ENCODE measurements at places on chromosomes 2 and 18. TPM values are rescaled to one million over a fixed set of nuclear protein-coding genes. Genes with fewer than 3 reads are reported as not detected.

GRCh38 chr2:20141056-20141762 lies 83.7 kb downstream of the SDC1 start:
- DNase-seq: peak; percentile 97

DNA sequence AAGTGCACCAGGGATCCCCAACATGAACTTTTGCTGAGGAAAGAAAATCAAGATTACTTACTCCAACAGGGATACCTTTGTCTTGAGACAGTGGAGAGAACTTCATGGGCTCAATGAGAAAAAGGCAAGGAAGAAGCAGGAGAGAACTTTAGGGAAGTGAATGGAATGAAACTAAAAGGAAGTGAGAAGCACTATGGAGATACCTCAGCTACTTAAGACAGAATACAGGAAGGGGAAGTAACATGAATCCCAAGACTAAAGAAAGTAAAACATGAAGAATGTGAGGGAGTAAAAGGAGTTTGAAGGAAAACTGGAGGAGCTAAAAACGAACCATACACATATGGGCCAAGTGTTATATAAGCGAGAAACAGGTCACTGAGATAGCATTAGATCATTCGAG lies 32.4 kb upstream of the ACTR3 start:
- no peak for DNase-seq

DNA sequence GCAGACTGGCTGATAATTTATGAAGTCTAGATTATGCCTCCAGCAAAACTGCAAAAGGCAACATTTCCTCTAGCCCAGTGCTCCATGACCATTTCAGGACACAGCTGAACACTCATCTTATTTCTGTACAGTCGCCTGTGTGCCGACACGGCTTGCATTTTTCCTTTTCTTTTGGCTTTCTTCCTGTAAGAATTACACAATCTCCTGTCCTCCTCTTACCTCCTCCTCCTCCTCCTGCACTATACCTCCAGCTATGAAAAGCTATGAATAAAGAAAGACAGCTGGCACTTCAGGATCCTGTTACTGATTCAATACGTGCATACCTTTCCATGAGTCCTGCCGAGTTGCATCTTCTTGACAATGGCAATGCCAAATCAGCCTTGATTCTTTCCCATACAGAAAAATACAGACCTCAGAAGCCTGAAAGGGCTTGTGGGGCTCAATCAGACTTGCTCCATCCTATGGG lies 32.2 kb upstream of the TRIB2 start:
- peak; percentile 68 for DNase-seq

DNA sequence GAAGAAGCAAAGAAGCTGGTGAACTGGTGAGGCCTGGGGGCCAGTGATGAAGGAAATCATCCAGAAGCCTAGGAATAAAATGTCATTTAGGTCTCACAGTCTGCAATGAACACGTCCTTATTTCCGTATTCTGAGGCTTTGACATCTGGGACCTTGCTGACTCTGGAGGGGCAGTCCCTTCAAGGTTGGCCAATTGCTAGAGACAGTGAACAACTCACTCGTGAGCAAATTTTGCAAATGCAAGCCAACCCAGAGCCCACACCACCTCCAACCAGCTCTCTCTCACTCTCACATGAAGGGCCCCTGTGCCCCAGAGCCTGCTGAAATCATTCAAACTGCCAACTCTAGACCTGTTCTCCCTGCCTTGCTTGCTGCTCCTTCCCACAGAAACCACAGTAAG lies 279.1 kb upstream of the LYPD1 start:
- DNase-seq: no peak

DNA sequence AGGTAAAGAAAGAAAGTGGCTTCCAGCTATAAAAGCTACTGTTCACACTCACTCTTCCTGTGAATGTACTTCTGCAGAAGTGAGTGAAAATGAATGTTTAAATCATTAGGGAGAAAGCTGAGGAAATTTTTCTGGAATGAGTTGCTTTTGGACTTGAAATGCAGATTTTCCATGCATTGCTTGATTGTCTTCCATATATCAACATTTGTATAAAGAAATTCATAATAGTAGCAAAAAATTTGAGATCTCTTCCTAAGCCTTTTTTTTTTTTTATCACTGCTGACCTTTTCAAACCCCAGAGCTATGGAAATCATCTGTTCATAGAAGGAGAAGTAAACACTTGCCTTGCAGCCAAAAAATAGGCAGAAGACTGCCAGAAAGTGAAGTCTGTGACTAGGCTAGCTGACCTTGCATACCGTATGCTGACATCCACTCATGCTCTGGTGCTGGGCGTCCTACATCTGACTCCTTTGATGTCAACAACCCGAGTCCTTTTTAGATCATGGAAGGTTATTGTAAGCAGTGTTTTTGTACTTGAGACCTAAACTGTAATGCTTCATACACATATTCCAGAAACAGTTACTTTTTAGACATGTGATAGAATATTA lies 154.5 kb upstream of the RASGRP3 start:
- DNase-seq: peak; percentile 82

- no peak for DNase-seq
These were observed 49.9 kb upstream of the TAF1B start for GRCh38 chr2:9793156-9793917.

DNA sequence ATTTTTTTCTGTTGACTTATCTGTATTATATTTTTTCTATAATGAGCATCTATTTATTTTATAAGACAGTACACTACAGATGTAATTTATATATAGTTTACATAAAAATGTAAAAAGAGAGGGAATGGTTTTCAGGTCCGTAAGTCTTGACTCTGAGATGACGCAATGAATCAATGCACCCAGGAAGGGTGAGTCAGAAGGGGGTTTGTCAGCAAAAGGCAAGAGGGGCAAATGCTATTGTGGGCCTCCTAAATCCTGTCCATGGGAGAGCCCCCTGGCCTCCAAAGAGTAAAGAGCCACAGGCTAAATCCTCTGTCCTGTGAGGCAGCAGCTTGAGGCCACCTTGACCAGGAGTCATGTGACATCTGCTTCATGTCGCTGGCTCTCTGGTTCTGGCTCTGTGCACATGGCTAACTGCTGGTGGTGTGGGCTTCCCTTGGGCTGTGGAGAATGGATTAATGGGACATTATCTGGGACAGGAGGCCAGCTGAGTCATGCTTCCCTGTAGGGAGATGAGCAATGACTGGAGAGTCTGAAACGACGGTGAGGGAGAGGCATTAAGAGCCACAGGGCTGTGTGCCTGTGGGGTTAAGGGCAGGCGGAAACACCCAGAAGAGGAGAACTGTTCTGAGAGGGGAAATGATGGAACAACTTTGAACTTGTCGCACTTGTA lies 22.8 kb upstream of the ASB18 start:
- peak; percentile 0 for DNase-seq

- DNase-seq: no peak
These were observed 74.1 kb upstream of the LRATD1 start for GRCh38 chr2:14558335-14558919.

- DNase-seq: no peak
These were observed 77.1 kb upstream of the RBM44 start for GRCh38 chr2:237721458-237721857.

DNA sequence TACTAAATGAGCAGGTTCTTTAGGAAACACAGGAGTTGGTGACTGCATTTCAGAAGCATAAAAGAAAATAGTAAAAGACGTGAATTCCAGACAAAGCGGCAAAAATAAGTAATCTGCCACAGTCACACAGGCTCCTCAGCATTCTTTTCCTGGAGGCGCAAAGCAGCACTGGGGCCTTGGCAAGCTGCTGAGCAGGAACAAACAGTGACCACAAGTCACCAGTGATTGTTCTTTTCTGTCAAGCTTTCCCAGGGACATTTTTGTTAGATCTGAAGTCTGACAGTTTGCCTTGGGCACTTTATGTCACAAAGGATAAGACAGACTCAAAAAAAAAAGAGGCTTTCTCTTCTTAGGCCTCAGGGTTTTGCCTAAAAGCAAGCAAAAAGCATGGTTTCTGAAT lies 216.2 kb downstream of the CDH20 start:
- DNase-seq: no peak

The MREG gene
- 1.3 TPM for total RNA-seq

The DYSF gene
- total RNA-seq: 4.2 TPM

- no peak for DNase-seq
These were observed 26.5 kb upstream of the PIK3C3 start for GRCh38 chr18:41928581-41928980.

DNA sequence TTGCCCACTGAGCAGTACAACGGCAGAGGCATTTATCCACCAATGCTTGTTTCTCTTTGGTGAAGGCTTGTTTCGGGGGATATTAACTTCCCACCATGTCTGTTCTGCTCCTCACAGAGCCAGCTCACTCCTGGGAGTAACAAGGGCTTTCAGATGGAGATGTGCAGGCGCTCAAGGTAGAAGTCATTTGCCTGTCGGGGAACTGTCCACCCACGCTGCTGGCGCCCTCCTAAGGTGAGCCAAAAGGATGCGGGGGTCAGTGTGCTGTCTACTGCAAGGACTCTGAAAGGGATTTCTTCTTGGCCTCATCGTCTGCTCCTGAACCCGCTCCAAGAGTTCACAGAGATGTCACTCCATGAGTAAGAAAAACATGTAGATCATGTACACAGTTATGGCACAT lies 57.0 kb upstream of the CYRIA start:
- no peak for DNase-seq

DNA sequence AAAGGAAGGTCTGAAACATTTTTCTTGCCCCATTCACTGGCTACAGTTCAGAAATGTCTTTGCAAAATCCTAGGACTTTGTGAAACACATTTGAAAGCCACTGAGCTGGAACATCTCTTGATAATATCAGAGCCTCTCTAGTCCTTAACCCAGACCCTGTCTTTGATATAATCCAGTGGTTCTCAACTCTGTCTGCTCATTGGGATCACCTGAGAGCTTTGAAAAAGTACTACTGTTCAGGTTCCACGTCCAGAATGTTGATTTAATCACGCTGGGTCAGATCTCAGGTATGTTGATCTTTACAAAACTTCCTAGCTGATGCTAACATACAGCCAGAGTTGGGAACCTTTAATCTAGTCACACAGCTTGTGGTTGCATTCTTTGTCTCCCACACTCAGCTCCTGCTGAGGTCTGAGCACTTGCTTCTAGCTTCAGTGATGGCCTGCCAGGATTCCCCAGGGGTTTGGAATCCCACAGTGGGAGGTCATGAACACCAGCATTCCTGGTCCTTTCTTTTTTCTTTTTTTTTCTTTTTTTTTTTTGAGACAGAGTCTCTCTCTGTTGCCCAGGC lies 262.7 kb downstream of the SETBP1 start:
- DNase-seq: peak; percentile 7

GRCh38 chr2:201909961-201910361 lies 103.6 kb downstream of the CDK15 start:
- peak; percentile 96 for DNase-seq

- peak; percentile 98 for DNase-seq
These were observed 6.3 kb upstream of the STAT1 start for GRCh38 chr2:191020221-191020741.

GRCh38 chr2:46737577-46737976 lies 178.0 kb downstream of the MCFD2 start:
- peak; percentile 49 for DNase-seq

DNA sequence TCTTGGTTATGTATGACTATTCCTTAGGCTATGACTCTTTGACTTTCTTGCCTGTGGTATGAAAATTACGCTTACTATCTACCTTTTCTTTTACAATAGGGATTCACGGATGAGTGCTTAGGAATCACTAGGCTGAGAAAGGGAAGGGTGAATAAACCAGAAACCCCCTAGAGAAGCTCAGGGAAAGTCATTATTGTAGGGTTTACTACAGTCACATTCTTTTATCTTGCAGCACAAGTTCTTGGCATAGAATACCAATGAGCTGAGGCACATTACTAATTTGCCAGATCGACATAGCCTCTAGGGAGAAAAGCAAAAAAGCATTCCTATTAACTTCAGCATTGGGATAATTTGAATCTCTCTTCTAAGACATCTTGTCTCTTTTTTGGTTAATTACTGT lies 103.3 kb downstream of the ST6GAL2 start:
- DNase-seq: no peak

The PROKR1 gene
- not detected for total RNA-seq

DNA sequence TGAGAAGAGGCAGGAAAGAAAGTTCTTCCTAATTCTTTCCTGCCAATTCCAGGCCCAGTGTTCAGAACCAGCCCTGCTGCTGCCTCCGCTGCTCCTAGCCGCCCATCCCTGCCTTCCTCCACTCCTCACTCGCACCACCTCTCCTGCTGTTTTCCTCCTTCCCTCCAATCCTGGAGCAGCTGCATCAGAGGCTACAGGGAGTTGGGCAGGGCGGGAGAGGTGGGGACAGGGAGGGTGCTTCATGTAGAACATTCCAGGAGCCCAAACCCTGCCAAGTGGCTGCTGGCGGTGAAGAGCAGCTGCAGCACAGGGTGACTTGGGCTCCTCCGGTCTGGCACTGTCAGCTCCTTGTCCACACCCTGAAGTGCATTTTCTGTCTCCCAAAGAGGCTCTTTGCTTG lies 176.3 kb downstream of the TNS1 start:
- DNase-seq: no peak

- no peak for DNase-seq
These were observed 70.0 kb downstream of the CRACDL start for GRCh38 chr2:98866033-98866432.

DNA sequence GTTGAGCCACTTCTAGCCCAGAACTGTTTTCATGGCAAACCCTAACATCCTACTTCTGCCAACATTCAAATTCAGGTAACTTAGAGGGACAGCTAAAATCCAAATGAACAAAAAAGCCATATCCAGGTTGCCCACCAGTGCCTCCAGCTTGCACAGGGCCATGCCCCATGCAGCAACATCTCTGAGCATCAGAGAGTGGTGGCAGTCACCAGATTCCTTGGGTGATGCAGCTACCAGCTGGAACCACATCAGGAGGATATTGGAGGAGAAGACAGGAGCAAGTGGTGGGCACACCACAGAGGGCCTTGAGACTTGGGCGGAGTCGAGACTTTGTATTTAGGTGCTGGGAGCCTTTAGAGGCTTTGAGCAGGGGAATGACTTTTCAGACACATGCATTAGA lies 50.5 kb downstream of the SDC1 start:
- no peak for DNase-seq

- peak; percentile 21 for DNase-seq
These were observed 36.9 kb downstream of the MSH6 start for GRCh38 chr2:47819834-47820233.

The LIMS4 gene
- 37.7 TPM for total RNA-seq

The ANKRD23 gene
- total RNA-seq: 1.3 TPM

- no peak for DNase-seq
These were observed 56.4 kb upstream of the OTOF start for GRCh38 chr2:26534098-26534864.

DNA sequence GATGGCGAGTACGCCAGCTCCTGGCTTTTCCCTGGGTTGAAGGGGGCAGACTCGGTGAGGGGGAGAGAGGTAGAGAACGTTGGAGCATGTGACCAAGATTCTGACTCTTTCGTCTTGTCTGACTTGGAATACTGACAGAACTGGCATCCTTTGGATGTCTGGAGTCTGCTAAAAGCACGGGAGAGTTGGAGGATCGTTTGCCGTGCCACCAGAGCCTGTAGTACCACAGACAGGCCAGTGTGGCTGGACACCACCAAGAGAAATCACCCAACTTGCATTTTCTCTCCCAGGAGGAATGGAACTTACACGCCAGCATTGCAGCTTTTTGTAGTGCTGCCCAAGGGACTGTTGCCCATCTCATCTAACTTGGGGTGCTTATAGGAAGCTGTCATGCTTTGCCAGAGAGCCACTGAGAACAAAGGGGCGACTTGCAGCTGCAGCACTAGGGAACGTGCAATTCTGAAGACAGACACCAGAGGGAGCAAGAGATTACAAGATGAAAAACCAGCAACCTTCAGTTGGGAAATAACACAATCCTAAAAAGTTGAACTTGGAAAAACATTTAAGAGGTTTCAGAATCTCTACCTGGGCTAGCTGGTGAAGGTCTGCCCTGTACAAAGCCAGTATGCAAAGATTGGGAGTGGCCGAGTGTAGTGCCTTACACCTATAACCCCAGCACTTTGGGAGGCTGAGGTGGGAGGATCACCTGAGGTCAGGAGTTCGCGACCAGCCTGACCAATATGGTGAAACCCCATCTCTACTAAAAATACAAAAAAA lies 24.1 kb downstream of the PSMG2 start:
- DNase-seq: peak; percentile 81

The HOXD13 gene
- total RNA-seq: not detected

The ANTXR1 gene
- total RNA-seq: 206 TPM

Data from fibroblast of villous mesenchyme (primary cell).